Stimulated activated CD4-positive, alpha-beta T cell treated with anti-CD3 and anti-CD28 coated beads, Interleukin-1b, Interleukin-23, amount 100 ng/mL, for 1 hour (primary cell): ENCODE measurements at places on chromosomes 4 and X.

- DNase-seq = no peak
Measured at GRCh38 chrX:129983575-129984110, 1.2 kb downstream of the BCORL1 start.

DNA sequence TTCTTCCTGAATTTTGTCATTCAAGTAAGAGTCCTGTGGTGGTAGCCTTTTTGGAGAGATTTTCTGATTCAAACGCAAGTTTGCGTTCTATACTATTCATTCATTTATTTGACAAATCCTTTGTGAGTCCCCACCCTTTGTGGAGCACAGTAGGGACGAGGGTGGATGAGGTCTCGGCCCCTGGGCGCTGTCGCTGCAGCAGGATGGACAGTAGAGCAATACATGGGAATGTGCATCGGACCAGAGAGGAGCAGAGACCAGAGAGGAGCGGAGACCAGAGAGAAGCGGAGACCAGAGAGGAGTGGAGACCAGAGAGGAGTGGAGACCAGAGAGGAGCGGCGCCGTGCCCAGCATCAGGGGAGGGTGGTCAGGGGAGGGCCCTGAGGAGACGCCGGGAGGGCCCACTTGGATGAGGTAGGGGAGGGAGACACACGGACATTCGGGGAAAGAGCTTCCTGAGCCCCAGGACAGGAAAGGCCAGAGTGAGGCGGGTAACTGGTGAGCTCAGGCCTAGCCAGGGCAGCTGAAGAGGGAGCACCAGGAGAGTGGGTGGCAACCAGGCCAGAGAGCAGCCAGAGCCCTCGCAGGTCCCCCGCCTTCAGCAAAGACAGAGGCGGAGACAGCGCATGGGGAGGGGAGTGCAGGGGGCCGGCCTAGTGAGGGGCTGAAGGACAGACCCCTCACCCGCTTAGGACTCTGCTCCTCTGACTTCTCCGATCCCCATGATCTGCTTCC lies 67.3 kb downstream of the NAT8L start:
- DNase-seq = no peak

DNA sequence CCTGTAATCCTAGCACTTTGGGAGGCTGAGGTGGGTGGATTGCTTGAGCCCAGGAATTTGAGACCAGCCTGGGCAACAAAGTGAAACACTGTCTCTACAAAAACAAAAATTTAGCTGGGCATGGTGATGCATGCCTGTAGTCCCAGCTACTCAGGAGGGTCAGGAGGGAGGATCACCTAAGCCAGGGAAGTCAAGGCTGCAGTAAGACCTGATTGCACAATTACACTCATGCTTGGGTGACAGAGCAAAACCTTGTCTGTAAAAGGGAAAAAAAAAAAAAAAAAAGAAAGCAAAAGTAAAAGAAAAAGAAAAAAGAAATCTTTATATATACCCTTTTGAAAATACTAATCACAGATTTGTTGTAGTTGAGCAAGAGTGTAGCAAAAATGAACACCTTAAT lies 801.0 kb upstream of the IGFBP7 start:
- no peak for DNase-seq

DNA sequence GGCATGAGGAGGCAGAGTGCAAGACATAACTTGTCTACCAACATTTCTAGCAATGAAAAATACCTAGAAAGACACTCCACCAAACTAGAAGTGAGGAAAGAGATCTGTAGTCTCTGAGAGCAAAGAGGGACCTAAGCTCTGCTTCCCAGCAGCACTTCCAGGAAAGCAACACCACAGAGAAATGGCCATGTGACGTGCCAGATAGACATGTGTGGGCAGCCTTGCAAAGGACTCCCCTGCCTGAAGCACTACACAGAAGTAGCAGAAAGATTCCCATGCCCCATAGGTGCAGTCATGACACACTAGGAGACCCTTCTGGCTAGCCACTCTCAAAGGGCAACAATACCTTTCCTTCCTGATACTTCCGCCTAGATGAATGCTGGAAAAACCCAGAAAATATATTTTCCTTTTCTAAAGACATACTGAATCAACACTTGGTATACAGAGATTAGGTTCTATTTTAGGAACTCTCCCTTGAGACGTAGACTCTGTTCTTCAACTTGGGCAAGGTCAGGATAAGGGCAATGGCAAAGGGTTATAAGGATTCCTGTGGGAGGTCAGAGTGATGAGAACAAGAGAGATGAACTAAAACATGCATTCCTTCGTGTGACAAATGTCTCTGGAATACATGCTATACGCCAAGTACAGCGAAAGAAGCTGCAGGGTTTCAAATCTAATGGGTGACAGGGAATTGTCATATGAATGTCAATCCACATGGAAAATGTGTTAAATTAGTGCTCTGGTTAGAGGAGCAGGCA lies 187.5 kb upstream of the ETNPPL start:
- no peak for DNase-seq

GRCh38 chr4:2094545-2094944 lies 35.4 kb downstream of the NAT8L start:
- DNase-seq = no peak

- no peak for DNase-seq
Measured at GRCh38 chr4:2251073-2251794, 9.3 kb upstream of the HAUS3 start.

- DNase-seq = no peak
Measured at GRCh38 chr4:183499389-183499788, 5.5 kb upstream of the ING2 start.
